ENCODE measurements at places on chromosomes 5 and 9.

GRCh38 chr5:128772356-128772755 lies 192.9 kb upstream of the SLC27A6 start:
- DNase-seq, result no peak

- no peak for DNase-seq
These were observed 72.8 kb downstream of the PRRT1B start for GRCh38 chr9:131618071-131618479.

DNA sequence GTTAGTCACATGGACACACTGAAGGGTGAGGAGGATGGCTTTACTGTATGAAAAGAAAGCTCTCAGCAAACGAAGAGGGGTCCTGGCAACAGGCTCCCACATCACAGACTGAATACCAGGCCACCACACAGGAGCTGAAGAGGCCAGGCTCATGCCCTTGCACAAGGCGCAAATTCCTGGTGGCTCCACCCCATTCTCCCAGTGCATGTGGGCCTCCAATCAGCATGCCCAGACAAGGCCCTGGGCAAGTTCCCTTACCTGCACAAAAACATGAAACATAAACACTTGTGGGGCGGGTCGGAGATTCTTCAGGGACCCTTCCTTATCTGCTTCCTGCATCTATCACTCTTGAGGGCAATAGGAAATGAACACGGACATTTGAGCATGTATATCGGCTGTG lies 935.8 kb upstream of the EDIL3 start:
- no peak for DNase-seq

DNA sequence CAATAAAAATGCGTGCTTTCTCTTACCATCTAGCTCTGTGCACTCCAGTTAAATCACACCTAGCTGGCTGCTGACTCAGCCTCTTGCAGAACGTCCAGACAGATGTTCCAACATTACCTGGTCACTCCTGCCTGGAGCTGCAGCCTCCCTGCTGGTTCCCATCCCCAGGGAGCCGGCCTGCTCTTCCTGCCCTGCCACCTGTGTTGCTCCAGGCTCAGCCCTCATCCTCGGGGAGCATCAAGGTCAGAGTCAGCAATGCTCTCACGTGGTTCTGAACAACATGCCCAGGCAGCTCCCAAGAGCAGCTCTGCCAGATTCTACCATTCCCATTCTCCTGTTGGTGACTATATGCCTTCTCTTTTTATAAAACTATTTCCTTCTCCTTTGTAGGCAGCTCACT lies 81.3 kb downstream of the GADD45G start:
- DNase-seq, result no peak

DNA sequence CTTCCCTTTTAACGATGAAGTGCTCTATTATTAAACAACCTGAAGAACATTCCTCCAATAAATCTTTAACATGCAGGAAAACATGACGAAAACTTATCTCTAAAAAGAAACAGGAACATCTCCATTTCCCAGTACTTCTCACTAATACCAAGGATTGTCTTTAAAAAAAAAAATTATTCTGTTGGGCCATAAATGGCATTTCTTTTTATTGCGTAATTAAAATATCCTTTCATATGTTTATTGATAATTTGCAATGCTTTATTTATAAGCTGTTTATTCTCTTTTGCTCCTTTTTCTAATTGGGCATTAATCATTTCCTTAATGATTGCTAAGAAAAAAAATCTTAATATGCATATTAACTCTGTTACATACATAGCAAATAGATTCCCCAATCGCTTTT lies 18.9 kb downstream of the LIFR start:
- DNase-seq, result no peak

DNA sequence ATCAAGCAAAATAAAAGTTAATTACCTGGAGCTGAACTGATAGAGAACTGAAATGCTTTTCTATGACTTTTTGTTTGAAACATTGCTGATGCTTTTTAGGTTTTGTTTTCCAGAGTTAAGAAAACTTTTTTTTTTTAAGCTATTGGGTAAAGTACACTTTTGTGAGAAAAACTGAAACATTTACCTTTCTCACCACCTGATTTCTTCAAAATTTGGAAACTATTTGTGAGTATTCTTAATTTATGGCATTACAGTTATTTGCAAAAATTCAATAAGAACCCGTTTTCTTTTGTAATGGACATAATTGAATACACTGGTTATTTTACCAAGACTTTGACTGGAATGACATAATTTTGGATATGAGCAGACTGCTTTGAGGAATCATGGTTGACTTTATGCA lies 6.6 kb downstream of the C9orf153 start:
- DNase-seq, result no peak

GRCh38 chr5:151901611-151902010 lies 23.0 kb downstream of the GLRA1 start:
- no peak for DNase-seq

GRCh38 chr5:123543438-123543837 lies 31.5 kb downstream of the CSNK1G3 start:
- no peak for DNase-seq
